ENCODE measurements at places on chromosomes 3 and 15. TPM values are rescaled to one million over a fixed set of nuclear protein-coding genes. Genes with fewer than 3 reads are reported as not detected.

EXOSC7 gene
- 30.9 TPM for total RNA-seq

GRCh38 chr15:40439960-40440742 lies 602 bp upstream of the BAHD1 start:
- DNase-seq: peak; percentile 50

DNA sequence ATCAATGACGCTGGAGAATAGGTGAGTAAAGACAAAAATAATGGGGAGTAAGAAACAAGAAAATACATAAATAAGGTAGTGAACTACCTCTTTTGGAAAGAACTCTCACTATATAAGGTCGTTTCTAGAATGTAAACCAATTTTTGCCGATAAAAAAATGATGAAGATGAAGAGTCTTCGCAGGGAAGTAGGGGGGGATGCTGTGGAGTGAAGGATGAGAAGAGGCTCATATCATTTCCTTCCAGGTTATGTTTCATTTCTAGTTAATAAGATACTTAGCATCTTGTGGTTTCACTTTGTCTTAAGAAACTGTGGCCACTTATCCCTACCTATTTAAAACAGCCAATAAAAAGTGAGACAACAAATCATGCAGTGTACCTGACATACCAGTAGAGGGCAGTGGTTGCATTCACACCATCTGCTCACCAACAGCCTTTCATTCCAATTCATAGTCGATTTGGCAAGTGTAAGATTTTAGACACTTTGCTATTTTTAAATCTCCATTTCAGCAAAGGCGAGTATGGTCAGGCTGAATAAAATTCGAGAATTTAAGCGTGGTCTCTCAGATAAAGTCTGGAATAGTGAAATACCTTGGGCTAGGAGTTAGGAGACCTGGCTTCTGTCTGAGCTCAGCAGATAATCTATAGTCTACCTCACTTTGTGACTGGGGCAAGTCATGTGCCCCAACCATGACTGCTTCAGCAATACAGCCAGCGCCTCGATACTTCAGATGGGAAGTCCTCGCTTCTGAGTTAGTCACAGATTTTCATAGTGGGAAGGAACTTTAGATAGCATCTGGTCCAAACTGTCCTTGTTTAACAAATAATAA lies 28.9 kb upstream of the ICE2 start:
- DNase-seq: no peak

DNA sequence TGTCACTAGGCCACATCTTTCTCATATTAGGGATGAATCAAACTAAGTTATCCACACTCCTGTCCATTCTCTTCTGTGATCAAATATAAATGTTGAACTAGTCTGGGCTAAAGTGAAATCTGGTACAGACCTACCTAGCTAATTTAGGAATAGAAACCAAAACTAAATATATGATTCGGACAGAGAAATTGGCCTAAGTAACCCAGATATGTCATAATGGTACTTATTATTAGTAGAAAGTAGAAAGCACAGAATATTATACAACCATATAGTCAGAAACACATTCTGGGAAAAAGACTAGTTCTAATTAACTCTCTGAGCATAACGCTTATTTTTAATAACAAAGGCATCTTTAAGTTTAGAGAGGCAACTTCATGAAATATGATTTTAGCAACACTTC lies 389.0 kb downstream of the LSAMP start:
- DNase-seq: no peak
